NCI-H526 (cell line): ENCODE measurements at places on chromosomes 11 and 22.

GRCh38 chr22:31852691-31853421, 91.5 kb upstream of the YWHAH start:
- no peak for DNase-seq

GRCh38 chr11:73324665-73325035, 16.6 kb downstream of the ARHGEF17 start:
- DNase-seq = no peak

DNA sequence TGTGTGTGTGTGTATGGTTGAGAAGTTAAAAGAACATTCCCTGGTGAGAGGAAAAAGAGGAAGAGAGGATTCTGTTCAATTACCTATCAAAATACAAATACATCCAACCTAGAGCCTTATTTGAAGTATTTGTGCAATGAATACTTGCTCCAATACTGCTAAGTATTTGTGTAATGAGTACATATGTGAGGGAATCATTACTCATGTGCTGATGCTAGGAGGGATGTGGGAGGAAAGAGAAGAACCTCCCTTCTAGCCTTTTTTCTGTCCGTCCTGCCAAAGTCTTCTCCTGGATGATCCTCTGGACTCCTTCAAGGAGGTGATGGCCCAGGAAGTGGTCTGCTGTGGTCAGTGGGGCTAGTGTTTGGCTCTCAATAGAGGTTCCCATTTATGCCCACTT, 36.0 kb upstream of the ACCSL start:
- no peak for DNase-seq

DNA sequence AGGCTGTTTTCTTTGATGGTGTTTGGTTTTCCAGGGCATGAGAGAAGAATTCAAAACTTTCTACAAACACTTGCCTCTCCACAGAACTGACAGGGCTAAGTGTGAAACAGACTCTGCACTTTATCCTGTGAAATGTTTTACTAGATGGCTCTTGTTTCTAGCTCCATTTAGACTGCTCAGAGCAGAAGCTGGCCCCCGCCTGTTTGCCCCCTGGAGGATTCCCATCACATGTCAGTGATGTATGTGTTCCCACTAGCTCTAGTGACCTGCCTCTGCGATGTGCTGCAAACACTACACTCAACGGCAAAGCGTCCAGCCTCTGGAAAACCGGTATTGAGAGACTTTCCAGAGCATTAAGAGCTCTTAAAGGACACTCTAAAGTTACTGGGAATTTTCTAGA, 41.4 kb upstream of the PCF11 start:
- no peak for DNase-seq

DNA sequence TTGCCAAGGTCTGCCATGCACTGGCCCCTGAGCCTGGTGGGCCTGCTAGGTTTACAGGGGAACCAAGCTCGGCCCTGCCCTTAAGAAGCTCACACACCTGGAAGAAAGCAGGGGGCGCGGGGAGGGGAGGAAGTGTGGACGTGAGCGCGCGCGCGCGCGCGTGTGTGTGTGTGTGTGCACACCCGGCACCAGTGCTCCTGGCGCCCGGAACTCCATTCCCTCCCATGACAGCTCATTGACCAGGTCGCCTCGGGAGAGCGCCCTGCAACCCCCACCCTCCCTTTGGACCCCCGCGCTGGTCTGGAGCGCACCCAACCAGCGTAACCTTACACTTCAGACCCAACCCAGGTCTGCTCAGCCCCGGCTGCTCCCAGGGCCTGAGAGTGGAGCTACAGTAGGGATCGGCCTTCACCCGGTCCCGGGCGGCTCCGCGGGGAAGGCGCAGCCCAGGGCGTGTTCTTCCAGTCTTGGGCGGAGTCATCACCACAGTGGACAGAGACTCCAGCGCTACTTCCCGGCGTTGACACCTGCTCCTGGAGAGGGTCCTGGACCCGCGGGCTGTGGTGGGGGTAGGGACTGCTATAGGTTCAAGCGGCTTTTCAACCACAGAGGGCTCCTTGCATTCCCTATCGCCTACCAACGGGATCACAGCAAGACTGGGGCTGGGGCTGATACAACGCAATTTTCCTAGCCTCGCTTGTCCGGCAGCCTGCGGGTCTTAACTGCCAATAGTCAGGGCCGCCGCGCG, 1.5 kb downstream of the GALNT18 start:
- DNase-seq = peak; percentile 43

- no peak for DNase-seq
Measured at GRCh38 chr11:46421257-46421880, 29.8 kb upstream of the CHRM4 start.

DNA sequence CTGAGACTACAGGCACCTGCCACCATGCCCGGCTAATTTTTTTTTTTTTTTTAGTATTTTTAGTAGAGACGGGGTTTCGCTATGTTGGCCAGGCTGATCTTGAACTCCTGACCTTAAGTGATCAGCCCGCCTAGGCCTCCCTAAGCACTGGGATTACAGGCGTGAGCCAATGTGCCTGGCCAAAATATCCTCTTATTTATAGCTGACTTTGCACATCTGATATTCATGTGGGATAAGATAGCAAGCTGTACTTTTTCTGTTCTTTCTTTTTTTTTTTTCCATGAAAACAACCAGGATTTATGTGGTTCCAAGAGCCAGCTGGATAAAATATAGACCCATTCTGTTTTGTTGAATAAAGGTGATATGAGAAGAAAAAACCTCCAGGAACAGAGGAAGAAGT, 12.1 kb upstream of the XBP1 start:
- DNase-seq = no peak

GRCh38 chr11:17102462-17102861, 25.0 kb upstream of the RPS13 start:
- no peak for DNase-seq

GRCh38 chr22:20953668-20954500, 13.2 kb upstream of the AIFM3 start:
- DNase-seq = no peak

DNA sequence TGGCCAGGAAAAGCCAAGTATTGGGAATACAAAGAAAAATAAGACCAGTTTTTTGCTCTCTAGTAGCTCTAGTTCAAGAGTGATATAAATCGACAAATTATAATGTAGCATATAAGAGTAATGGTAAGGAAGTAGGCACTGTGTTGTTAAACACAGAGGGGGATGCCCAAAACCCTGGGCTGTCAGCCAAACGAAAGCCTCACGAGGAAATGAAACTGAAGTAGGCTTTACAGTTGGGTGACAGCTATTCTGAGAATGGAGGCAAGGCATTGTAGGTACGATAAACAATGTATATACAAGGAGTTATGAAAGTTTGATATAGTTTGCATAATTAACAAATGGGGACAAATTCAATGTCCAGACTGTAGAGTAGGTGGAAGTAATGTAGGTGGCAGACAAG, 176.4 kb downstream of the FAM181B start:
- no peak for DNase-seq

GRCh38 chr22:48393885-48394284, 1433.8 kb downstream of the BRD1 start:
- DNase-seq = no peak

- DNase-seq = no peak
Measured at GRCh38 chr11:112997857-112998466, 36.7 kb downstream of the NCAM1 start.

DNA sequence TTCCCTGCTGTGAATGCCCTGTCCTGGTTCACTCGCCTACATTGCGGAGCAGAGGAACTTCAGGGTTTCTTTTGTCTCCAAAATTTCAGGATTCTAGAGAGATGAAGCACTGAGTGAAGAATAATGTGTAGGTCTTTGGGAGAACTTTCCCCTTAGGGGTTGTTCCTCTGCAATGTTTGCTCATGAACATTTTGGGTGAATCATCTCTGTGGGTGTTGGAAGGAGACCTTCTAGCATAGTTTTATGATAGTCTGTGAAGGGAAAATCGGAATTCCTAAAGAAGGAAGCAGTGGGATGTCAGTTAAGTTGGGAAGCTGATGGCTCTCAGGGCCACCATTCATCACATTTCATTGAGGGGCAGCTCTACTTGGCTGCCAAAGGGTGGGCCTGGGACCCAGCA, 64.8 kb downstream of the MIAT start:
- no peak for DNase-seq

DNA sequence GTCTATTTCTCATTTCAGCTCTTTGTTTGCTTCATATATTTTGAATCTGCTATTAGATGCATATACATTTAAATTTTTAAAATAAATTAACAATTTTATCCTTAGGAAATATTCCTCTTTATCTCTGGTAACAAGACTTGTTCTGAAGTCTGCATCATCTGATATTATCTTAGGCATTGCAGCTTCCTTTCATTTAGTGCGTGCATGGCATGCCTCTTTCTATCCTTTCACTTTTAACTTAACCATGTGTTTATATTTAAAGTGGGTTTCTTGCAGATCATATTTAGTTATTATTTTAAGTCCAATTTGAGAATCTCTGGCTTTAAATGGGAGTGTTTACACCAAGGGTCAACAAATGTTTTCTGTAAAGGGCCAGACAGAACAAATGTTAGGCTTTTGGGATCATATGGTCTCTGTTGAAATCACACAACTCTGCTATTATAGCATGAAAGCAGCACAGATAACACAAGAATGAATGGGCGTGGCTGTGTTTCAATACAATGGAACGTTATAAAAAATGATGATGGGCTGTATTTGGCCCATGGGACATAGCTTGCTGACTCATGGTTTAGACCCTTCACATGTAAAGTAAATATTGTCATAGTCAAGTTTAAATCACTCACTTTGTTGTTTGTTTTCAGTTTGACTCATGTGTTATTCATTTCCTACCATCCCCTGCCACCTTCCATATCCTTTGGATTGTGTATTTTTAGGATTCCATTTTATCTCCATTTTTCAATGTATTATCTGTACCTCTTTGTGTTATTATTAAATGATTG, 83.9 kb upstream of the SNX19 start:
- no peak for DNase-seq

DNA sequence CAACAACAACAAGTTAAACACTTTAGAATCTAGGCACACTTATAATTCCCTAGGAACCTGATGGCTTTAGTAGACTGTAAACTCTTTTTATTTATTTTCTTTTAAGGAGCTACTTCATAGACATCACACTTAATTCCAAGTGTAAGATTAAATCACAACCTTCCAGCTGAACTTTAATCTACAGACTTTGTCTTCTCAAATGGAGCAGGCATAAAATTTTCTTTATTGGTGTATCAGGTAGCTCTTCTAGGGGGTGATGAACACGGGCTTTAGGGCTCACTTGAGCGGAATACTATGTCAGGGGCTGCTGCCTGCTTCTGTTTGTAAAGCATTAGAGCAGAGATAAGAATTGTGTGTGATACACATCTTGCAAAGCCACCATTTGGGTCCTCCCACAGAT, 525.8 kb upstream of the FAT3 start:
- DNase-seq = peak; percentile 14

- DNase-seq = peak; percentile 94
Measured at GRCh38 chr11:72738199-72739141, 13.7 kb downstream of the ARAP1 start.

DNA sequence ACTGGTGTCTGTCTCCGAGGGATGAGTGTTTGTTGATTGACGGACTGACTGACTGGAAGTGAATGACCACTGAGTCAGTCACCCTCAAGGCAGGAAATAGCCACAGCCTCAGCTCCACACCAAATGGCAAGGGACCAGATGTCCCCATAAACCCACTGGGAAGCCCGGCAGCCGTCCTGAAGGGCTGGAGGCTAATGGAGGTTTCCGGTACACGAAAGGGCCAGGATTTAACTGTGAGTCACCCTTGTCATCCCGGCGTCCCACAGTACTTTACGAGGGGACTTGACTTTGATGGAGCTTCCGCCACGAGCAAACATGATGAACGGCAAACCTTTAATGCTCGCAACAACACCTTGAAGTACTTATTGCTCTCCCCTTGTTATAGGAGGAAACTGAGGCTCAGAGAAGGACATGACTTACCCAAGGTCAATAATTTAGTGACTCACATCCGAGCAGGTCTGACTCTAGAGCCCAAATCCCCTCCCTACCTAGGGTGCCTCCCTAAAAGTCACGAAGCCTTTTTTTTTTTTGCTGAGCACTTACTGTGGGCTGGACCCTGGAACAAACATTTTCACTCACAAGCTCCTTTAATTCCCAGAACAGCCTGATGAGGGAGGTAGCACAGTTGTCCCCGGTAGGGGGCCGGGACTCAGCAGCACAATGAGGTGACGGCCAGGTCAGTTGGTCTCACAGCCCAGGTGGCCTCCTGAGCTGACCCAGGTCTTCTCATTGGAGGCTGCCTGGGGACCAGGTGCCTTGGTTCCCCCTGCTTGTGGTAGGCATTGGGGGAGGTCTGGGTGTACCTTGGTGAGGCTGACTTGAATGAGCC, 25.2 kb upstream of the GCAT start:
- DNase-seq = no peak

DNA sequence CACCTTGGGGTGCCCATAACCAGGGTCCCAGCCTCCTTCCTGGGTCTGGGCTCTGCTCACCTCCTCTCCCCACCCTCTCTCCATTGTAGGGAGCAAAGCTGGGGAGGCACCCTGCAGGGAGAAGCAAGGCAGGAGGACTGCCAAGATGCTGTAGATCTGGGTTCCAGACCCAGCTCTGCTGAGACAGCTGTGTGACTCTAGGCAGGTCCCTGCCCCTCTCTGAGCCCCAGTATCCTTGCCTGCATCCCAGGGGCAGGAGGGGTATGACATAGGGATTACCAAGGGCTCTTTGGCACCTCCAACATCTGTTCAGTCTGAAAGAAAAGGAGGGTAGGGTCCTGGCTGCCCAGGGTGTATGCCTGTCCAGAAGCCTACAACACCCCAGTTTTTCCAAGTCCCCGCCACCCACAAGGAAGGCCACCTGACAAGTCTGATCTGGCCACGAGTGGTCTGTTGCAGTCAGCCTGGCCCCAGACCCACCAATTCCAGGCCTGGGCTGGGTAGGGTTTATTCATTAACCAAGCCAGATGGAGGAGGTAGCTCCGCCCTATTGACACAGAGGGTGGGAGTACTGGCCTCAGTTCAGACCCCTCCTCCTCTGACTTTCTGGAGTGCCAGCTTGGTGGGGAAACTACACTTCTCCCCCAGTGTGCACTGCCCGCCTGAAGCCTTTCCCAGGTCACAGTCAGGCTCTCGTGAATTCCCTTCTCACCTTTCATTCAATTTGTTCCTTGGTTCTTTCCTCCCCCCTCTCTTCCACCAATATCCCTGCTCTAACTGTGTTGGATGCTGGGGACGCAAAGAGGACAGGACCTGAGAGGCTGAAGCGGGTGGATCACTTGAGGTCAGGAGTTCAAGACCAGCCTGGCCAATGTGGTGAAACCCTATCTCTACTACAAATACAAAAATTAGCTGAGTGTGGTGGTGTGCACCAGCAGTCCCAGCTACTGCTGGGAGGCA, 15.0 kb downstream of the STARD10 start:
- peak; percentile 52 for DNase-seq

DNA sequence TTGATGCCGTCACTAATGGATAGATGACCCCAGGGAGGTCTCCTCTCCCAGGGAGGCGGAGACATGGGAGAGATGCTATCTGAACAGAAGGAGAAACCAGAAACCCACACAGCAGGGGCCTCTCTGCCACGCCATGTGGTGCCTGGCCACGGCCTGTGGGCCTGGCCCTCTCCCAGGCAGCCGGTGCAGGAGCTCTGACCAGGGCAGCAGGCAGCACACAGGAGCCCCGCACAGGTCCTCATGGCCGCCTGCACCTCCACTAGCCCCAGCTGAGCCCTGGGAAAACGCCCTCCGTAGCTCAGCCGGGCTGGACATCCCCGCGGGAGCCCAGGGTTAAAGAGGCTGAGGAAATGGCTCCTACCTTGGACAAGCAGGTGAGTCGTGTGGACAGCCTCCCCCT, 19.8 kb downstream of the IGSF9B start:
- no peak for DNase-seq

- DNase-seq = no peak
Measured at GRCh38 chr22:41695211-41695610, 4.1 kb upstream of the MEI1 start.

GRCh38 chr11:1207401-1208143, 15.3 kb upstream of the MUC5B start:
- DNase-seq = no peak
